Epithelial cell of prostate (primary cell): ENCODE measurements at places on chromosomes 5 and 9.

DNA sequence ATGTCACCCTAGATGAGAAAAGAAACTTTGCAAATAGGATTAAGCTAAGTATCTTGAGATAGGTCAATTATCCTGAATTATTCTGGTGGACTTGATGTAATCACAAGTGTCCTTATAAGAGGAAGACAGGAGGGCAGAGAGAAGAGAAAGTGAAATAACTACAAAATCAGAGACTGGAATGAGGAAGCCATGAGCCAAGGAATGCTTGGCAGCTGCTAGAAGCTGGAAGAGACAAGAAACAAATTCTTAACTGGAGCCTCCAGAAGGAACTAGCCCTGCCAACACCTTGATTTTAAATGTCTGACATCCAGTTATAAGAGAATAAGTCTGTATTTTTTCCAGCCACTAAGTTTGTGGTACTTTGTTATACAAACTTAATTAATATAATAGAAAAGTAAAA lies 480.0 kb downstream of the NR2F1-AS1 start:
- DNase-seq: no peak

DNA sequence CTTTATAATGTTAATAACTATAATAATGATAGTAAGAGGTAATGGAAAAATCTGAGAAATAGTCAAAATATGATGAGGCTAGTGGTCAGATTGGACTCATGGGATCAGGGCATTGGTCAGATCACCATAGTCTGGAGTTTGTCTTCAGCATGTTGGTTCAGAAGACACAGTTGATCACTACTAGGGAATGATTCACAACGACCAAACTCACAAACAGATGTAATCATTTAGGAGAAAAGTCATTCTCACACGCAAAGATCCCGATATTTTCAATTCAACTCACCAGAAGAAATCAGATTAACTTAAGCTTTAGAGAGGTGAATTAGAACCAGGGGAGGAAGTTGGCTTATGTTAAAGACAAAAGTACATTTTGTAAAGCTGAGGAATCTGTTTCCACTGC lies 131.8 kb downstream of the LURAP1L start:
- no peak for DNase-seq

DNA sequence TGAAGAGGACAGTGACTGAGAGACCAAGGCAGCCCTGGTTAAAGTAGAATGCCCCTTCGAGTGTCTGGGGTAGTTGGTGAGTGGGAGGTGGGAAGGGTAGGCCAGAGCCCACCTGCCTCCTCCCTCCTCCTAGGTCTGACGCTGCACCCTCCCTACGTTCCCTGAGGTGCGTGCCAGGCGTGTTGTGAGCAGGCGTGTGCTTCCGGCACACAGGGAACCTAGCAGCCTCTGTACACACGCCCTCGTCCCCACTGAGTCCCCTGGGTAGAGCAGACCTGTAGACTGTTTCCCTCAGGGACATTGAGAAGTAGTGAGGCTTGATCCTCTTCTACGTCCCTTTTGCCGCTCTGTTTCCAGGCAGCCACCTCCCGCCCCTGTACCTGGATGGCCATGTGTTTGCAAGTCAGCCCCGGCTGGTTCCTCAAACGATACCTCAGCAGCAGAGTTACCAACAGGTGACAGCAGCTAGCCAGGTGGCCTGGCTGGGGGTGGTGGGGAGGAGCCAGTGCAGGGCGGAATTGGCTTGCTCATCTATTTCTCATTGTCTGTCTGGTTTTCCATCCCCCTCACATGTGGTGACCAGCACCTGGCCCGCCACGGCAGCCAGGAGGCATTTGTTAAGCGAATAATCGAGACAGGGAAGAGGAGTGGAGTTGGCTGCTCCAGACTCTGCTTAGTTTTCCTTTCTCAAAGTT lies 16.8 kb upstream of the POMT1 start:
- no peak for DNase-seq

DNA sequence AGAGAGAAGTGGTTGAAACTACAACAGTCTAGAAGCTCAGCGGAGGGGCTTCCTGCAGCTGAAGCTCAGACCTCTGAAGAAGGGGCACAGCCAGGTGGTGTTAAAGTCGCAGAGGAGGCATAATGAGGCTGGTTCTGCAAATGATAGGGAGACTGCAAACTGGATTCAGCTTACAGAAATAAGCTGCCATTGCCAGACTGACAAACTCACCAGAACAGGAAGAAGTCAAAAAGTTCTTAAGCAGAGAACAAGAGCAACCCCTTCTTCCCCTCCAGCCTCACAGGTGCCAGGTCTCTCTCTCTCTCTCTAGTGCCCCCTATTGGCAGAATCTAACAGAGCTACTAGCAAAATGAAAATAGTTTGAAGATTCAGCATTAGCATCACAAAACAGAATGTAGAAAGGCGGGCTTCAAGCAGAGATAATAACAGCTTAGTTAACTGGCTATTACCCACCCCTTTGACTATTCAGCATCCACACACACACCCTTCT lies 76.7 kb downstream of the GRAMD2B start:
- no peak for DNase-seq

DNA sequence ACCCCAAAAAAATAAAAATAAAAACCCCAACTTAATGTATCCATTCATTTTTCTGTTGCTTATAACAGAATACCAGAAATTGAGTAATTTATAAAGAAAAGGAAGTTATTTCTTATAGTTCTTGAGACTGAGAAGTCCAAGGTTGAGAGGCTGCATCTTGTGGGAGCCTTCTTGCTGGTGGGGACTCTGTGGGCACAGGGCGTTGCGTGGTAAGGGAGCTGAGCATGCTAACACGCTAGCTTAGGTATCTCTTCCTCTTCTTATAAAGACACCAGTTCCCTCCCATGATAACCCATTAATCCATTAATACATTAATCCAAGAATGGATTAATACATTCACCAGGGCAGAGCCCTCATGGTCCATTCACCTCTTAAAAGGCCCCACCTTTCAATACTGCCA lies 150.9 kb downstream of the ZSWIM6 start:
- DNase-seq: no peak

GRCh38 chr5:128399111-128399510 lies 138.9 kb downstream of the FBN2 start:
- no peak for DNase-seq

- no peak for DNase-seq
These were observed 38.6 kb upstream of the TDRD7 start for GRCh38 chr9:97373331-97373730.

DNA sequence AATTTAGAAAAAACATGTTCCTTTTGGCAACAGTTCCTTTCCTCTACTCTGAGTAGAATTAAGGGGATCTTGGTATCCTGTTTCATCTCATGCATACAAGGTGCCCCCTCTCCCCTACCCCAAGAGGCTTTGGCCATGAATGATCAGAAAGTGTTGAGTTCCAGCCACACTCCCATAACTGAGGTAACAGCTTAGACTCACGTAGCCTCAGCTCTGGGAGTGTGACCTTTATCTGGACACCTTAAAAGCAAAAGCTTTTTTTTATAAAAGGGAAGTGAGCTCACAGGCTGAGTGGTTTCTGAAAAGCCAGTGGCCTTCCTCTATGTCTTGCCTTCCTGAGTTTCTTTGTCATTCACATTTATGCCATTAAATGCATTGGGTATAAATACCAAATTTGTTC lies 900 bp upstream of the HAVCR2 start:
- no peak for DNase-seq

GRCh38 chr5:144333336-144333920 lies 162.8 kb downstream of the KCTD16 start:
- peak; percentile 62 for DNase-seq

DNA sequence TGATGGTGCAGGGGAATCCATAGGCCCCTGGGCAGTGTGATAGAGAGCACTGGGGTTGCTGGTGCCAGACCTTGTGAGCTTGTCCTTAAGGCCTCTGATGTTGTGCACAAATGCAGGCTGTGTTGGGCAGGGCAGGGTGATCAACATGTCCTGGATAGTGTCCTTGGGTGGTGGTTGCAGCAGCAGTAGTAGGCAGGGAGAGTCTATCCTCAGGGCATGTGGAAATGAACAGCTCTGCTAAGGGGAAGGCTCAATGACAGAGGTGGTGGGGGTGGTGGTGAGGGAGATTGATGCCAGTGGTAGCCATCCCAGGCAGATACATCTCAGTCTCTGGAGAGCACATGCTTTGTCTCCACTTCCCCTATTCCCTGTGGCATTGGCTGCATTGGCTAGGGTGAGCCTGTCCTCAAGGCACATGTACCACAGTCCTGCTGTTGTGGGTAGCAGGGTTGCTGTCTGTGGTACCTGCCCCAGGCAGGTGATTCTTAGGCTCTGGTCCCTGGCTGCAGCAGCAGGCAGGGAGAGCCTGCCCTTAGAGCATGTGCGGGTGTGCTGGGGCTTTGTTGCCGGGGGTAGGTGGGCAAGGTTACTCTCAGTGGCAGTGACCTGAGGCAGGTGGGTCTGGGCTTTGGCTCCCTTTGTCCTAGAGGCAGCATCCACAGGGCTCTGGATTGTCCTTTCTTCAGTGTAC lies 111.1 kb downstream of the WDR70 start:
- no peak for DNase-seq

GRCh38 chr9:135223831-135224230 lies 136.4 kb downstream of the OLFM1 start:
- no peak for DNase-seq

DNA sequence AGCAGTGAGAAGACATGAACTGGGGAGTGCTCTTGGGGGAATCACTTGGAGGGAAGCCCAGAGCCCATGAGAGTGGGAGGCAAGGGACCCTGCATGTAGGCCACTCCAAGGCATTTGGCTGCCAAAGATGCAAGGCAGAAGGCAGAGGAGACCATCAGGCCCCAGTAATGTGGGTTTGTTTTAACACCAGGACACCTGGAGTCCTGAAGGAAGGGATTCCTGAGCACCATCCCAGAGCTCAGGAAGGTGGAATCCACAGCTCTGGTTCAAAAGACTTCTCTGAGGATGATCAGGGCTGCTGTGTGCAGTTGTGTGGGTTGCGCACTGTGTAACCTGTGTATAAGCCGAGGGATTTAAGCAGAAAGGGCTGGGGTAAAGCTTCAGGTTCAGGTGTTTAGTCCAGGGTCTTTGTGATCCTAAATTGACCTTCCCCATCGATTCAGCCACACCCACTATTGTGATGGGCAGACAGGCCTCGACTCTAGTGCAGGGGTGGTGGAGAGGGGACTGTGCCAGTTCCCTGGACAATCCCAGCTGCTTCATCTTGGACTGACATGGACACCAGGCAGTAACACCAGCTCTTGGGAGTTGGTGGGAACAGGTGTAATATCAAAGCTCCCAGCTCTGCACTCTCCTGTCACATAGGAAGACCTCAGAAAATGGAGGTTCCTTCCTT lies 11.0 kb downstream of the B4GALT7 start:
- DNase-seq: no peak

DNA sequence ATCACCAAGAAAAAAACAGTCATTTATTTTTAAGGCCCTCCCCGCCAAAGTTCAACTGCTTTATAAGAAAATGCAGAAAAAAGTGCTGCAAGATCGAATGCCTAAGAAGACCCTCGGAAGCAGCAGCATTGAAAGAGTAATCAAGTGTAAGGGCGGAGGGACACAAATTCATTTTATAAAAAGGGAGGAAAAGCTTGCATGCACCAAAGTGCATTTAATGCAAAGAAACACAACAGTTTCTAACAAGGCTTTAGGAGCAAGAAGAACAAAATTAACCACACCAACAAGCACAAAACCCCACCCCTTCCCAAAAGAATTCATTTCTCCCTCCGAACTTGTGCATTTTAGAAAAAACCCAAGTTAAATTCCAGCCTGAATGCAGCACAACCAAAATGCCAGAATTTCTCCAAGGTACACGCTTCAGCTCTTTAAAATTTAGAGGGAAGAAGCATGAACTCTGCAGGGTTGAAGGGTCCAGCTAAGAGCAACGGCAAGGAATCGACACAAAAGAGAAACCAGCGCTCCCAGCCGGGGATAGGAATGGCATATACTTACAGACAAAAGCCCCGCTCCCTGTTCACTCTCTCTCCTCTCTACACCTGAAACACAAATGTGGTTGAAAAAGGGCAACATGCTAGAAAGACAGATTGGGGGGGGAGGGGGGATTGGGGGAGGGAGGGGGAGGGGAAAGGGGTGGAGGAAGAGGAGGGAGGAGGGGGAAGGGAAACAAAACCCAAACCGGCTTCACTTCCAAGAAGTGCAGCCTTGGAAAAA lies at the start of gene NREP:
Gene NREP, minus strand, starts transcription at position 614 of the 774 bp plus-strand sequence. CDS start 1,422 bp downstream, outside the sequence.
- DNase-seq: no peak

DNA sequence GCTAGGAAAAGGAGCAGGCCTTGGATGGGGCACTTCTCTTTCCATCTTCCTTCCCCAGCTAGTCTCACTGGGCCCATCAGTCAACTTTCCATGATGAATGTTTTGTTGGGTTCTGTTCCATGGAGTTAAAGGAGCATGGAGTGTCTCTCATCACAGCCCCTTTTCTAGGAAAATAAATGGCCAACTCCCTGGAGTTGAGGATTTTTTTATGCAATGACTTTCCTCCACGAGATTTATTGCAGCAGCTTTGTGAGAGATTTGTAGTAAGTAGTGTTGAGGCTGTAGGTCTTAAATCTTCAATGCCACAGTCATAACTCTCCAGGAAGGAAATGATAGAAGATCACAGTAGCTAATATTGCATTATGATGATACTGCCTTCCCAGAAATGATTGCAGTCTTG lies 45.6 kb upstream of the SLC44A1 start:
- no peak for DNase-seq

DNA sequence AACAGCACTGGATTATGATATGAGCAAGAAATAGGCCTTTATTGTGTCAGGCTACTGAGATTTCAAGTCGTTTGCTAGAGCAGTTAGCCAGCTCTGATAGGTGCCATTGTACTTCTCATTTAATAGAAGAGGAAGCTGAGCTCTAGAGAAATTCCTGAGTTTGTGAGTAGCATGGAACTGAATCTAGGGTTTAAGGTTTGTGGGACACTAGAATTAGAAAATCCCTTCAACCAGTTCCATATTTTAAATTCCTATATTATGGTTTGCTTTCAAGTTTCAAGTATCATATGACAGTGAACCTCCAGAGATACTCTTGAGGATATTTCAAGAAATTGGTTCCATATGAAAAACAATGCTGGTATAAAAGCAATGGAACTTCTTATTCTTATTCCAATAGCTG lies 87.6 kb downstream of the ANKRD55 start:
- no peak for DNase-seq

DNA sequence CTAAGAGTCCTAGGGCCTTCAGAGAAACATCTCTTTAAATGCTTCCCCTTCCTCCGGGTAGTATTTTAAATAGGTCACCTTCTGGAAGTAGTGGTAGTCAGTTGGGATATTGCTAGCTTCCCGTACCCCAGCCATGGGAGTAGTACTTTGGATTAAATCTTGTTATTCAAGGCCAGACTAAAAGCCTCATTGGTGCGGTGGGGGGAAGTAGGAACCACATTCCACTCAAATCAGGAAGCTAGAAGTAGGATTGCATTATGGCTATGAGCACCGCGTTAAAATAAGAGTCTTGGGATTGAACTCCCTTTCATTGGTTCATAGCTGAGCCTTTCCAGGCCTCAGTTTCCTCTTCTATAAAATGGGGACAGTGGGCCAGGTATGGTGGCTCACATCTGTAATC lies 6.7 kb downstream of the KCNIP1 start:
- no peak for DNase-seq
